ENCODE measurements at places on chromosomes 5 and 9. TPM values are rescaled to one million over a fixed set of nuclear protein-coding genes. Genes with fewer than 3 reads are reported as not detected.

ZBTB34 gene
- 3.3 TPM for total RNA-seq

SHB gene
- 53.8 TPM for total RNA-seq

KCNMB1 gene
- not detected for total RNA-seq

ZNF618 gene
- 7.8 TPM for total RNA-seq

RNF180 gene
- 0.45 TPM for total RNA-seq

EGR1 gene
- 9.9 TPM for total RNA-seq

GARIN3 gene
- total RNA-seq, result not detected

FAM169A gene
- total RNA-seq, result 4.2 TPM

LAMC3 gene
- total RNA-seq, result 2.1 TPM

PDZD2 gene
- 0.10 TPM for total RNA-seq

SLC6A19 gene
- 0.01 TPM for total RNA-seq

COL23A1 gene
- not detected for total RNA-seq

PCSK5 gene
- total RNA-seq, result 0.96 TPM

C5orf58 gene
- total RNA-seq, result not detected

SHOC1 gene
- not detected for total RNA-seq

RASGRF2 gene
- total RNA-seq, result 2.1 TPM

TNFSF8 gene
- total RNA-seq, result not detected

ZNF454 gene
- not detected for total RNA-seq

FOXI1 gene
- not detected for total RNA-seq

IFNA13 gene
- total RNA-seq, result not detected

ECSCR gene
- total RNA-seq, result not detected

ATG10 gene
- total RNA-seq, result 11.0 TPM

NHP2 gene
- total RNA-seq, result 445 TPM

MCTP1 gene
- total RNA-seq, result 7.4 TPM

CBY3 gene
- total RNA-seq, result not detected

ANKRD18A gene
- total RNA-seq, result 14.8 TPM

JAKMIP2 gene
- not detected for total RNA-seq

DIMT1 gene
- total RNA-seq, result 40.2 TPM

PPIC gene
- 16.4 TPM for total RNA-seq

SPINK6 gene
- total RNA-seq, result not detected

NR5A1 gene
- total RNA-seq, result not detected

TMEM171 gene
- total RNA-seq, result 7.5 TPM

SLC27A6 gene
- 0.06 TPM for total RNA-seq

CATSPER3 gene
- 0.40 TPM for total RNA-seq

TCOF1 gene
- 86.3 TPM for total RNA-seq

PLCXD3 gene
- 0.37 TPM for total RNA-seq

SLC46A2 gene
- not detected for total RNA-seq

IL31RA gene
- 1.3 TPM for total RNA-seq

TRIM7 gene
- 45.8 TPM for total RNA-seq

DEPDC1B gene
- total RNA-seq, result 18.3 TPM

PCDHGC4 gene
- total RNA-seq, result 0.05 TPM

CDH9 gene
- not detected for total RNA-seq

CDKN2B-AS1 gene
- not detected for total RNA-seq

DPYSL3 gene
- 16.9 TPM for total RNA-seq

PCDHB5 gene
- 1.6 TPM for total RNA-seq

MAST4 gene
- 1.6 TPM for total RNA-seq

ZDHHC11 gene
- 14.5 TPM for total RNA-seq

SNCB gene
- total RNA-seq, result 0.70 TPM

SLC6A7 gene
- 0.02 TPM for total RNA-seq

Data from A549 treated with CORT108297 at 1 μM for 4 hours (cell line).